ENCODE measurements at places on chromosomes 12 and 14. TPM values are rescaled to one million over a fixed set of nuclear protein-coding genes. Genes with fewer than 3 reads are reported as not detected.

DNA sequence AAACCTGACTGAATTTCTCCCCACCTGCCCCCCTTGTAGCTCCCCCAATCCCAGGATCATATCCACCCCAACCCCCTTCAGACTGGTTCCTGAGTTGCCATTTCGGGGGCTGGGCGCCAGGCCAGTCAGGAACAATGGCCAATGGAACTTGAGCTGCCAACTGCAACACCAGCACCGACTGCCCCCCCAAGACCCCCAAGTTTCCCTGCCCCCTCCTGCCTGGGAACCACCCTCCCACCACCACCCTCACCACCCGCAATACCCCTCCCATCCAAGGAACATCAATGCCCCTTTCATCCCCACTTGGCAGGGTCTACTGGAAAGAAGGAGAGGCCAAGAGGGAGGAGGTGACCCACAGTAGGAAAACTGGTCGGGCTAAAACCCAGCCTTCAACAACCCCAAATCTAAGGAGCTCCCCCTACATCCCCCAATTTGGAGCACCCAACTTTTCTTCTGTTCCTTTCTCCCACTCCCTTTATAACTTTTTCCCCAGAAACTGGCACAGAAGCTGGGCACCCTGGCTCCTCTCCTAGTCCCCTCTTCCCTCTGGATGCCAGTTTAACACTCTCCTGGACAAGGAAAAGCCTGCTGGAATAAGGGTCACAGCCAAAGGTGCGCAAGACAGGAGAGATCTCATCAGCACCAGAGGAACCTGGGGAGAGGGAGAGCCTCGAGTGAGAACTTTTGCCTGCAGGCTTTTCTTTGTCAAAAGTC is 1.6 kb upstream of the NDRG2 start:
- peaks cover 18% of the 10 kb centered on the region for H3K27me3 ChIP-seq
- no peaks in the 10 kb centered on the region for H3K4me1 ChIP-seq
- no peak overlapping the region for H3K4me3 ChIP-seq
- H3K36me3 ChIP-seq, result no peaks in the 10 kb centered on the region
- H3K27ac ChIP-seq, result no peak overlapping the region
- DNase-seq, result no peak

DNA sequence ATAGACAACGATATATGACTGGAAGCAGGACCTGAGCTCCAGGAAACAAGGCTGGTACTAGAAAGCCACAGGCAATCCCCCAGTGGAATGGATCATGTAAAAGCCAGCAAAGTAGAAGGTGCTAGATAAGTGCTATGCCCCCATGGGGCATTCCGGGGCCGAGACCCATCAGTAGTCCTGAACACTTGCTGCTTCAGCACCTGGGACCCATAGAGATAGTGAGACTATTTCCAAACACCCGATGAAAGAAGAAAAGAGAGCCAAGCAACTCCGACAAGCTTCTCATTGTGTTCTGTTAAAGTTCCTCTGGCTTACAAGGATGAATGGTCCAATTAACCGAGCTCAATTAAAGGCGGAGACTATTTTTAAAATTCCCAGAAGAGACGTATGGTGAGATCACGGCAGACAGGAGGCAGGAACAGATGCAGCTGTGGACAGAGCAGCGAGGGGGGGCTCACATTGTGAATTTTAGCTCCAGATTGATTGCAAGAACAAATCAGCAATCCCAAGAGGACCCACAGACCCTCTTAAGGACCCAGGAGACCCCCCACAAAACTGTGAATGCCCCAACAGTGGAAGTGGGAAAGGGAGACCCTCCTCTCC is 142.5 kb upstream of the OVCH1 start:
- no peaks in the 10 kb centered on the region for H3K4me1 ChIP-seq
- no peaks in the 10 kb centered on the region for H3K27me3 ChIP-seq
- H3K4me3 ChIP-seq, result no peak overlapping the region
- H3K36me3 ChIP-seq, result no peaks in the 10 kb centered on the region
- no peak for DNase-seq

- no peaks in the 10 kb centered on the region for H3K27me3 ChIP-seq
- no peaks in the 10 kb centered on the region for H3K4me1 ChIP-seq
- no peaks in the 10 kb centered on the region for H3K36me3 ChIP-seq
- no peak overlapping the region for H3K27ac ChIP-seq
Observed at GRCh38 chr12:3458041-3458440, 33.0 kb upstream of the PRMT8 start.

- H3K4me1 ChIP-seq, result no peaks in the 10 kb centered on the region
- no peak overlapping the region for H3K27ac ChIP-seq
- DNase-seq, result no peak
- H3K4me3 ChIP-seq, result no peak overlapping the region
- no peaks in the 10 kb centered on the region for H3K27me3 ChIP-seq
Observed at GRCh38 chr14:92666251-92666650, 82.2 kb downstream of the LGMN start.

DNA sequence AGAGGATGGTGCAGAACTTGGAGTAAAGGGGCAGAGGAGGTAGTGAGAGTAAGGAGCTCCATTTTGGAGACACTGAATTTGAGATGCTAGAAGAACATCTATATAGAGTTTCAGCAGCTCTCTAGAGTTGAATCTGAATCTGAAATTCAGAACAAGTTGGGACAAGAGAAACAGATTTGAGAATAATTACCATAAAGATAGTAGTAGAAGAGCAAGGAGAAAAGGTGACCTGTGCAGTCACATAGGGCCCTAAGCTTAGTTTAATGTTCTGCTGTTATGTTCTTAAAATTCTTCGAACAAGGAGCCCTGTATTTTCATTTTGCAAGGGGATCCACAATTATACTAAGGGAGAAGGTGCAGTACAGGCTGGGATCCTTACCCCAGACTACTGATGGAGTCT is 7.4 kb downstream of the REM2 start:
- H3K4me1 ChIP-seq, result peaks cover 8% of the 10 kb centered on the region
- no peaks in the 10 kb centered on the region for H3K36me3 ChIP-seq
- no peak overlapping the region for H3K4me3 ChIP-seq

DNA sequence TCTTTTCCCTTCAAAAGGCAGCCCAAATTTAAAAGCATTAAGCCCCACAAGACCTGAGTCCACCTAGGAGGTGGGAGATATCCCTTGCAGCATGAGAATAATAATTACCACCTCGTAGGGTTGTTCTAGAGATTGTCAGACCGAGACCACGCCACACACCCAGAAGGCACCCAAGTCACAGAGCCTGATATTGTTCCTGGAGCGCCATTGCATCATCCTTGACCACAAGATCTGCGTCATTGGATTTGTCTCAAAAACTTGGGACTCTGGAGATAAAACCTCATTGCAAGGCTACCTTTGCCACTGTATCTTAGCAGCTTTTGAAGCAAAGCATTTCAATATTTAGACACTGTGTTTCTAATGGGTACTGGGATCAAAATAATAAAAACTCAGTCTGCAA is 29.4 kb upstream of the PPP2R5C start:
- no peaks in the 10 kb centered on the region for H3K36me3 ChIP-seq
- H3K27ac ChIP-seq, result no peak overlapping the region
- H3K4me1 ChIP-seq, result no peaks in the 10 kb centered on the region
- H3K27me3 ChIP-seq, result 0 out of 2 replicates have a peak, but pooled peaks cover 2% of the 10 kb centered on the region
- DNase-seq, result no peak
- H3K4me3 ChIP-seq, result no peak overlapping the region

- H3K36me3 ChIP-seq, result peaks cover 26% of the 10 kb centered on the region
- no peak for DNase-seq
- H3K4me3 ChIP-seq, result no peak overlapping the region
- H3K27me3 ChIP-seq, result no peaks in the 10 kb centered on the region
- no peak overlapping the region for H3K27ac ChIP-seq
- peaks cover 3% of the 10 kb centered on the region for H3K4me1 ChIP-seq
Observed at GRCh38 chr12:106863189-106863588, 88.7 kb downstream of the RIC8B start.

DNA sequence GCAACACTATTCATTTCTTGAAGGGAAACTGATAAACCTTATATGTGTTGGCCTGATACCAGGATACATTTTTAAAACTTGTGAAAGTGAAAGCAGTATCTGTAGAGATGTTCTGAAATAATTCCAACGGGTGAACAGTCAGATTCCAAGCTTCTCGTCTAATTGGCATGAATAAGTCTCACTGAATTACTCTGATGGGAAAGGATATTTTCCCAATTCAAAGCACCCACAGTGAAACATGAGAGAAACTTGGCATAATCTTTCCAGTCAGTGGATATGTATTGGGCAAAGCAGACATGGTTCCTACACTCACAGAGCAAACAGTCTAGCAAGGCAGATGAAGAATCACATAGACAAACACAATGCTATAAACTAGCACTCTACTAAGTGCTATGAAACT is 413.1 kb downstream of the MED13L start:
- peaks cover 4% of the 10 kb centered on the region for H3K4me1 ChIP-seq
- DNase-seq, result no peak
- H3K4me3 ChIP-seq, result no peak overlapping the region
- H3K36me3 ChIP-seq, result no peaks in the 10 kb centered on the region
- H3K27ac ChIP-seq, result no peak overlapping the region

DNA sequence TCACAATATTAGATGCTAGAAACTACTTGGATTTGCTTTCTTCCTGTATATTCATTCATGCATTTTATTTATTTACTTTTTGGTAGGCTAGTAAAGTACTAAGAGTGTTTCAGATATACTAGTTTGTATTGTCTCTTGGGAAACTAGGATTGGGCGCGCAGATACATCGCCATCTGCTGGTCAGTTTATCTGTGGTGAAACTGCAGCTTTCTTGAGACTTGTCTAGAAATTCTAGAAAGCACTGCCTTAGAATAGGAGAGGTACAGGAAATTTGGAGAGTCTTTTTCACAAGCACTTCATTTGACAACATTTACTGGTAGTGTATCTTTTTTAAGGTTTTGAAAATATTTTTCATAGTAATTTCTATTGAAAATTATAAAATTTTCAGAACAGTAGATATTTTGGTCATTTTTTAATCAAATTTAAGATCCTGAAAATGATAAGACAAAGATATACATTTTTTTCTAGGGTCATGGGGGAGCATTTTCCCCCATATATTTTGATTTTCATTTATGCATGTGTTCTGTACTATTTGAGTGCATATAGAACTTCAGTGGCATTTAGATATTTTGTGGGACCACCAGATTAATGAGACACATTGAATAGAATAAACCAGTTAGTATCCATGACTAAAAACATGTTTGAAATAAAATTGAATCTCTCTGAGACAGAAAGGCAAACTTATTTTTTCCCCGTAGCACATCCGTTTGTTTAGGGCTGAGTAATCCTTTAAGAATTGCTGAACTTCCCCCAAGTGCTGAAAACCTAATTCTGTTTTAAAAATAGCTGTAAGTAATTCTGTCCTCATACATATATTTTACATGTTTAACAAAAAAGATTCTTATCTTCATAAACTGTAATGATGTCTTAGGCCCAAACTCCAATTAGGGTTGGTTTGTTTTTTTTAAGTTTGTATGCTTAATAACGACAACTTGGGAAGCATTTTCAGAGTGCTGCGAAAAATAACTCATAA is 44.5 kb downstream of the SLC38A6 start:
- H3K27ac ChIP-seq, result peak overlapping the region; percentile 75
- H3K36me3 ChIP-seq, result no peaks in the 10 kb centered on the region
- H3K4me1 ChIP-seq, result no peaks in the 10 kb centered on the region
- H3K4me3 ChIP-seq, result no peak overlapping the region
- H3K27me3 ChIP-seq, result no peaks in the 10 kb centered on the region

DNA sequence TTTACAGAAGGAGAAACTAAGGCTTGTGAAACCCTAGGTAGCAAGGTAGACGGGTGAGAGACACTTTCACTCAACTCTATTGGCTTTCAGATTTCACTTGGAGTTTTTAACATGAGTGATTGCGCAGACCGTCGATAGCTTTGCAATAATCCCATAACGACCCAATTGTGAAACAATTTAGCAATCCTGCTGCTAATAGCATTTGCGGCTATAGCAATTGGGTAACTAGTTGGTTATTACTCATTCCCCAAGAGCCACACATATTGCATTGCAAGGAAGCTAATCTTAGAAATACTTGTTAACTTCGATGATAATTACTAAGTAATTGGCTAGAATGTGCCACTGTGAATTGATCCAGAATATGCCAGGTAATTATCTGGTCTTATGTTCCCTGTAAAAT is 159.9 kb upstream of the NOS1 start:
- no peaks in the 10 kb centered on the region for H3K4me1 ChIP-seq
- H3K27me3 ChIP-seq, result no peaks in the 10 kb centered on the region
- no peaks in the 10 kb centered on the region for H3K36me3 ChIP-seq
- no peak overlapping the region for H3K4me3 ChIP-seq

DNA sequence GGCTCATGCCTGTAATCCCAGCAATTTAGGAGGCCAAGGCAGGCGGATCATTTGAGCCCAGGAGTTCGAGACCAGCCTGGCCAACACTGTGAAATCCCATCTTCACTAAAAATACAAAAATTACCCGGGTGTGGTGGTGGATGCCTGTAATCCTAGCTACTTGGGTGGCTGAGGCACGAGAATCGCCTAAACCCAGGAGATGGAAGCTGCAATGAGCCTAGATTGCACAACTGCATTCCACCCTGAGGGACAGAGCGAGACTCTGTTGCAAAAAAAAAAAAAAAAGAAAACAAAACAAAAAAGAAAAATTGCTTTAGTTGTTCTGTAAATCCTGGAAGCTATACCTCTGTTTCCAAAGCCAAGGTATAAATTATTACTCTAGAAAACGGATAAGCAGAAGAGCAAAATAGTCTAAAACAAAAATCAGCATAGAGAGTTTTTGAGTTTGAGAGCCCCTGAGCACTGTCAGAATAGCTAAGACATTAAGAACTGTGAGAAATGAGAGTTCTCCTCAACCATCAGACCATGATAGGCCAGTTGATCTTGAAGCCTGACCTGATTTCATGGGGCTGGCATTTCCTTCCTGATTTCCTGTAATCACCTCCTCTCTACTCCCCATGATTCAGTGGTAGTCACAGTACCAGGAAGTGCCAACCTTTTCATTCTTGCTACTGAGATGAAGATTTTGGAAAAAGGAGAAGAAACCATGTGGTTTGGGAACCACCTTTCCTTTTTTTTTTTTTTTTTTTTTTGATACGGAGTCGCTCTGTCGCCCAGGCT is 31.7 kb downstream of the ATP2A2 start:
- no peak for DNase-seq
- no peak overlapping the region for H3K27ac ChIP-seq
- H3K27me3 ChIP-seq, result no peaks in the 10 kb centered on the region
- H3K4me1 ChIP-seq, result peaks cover 56% of the 10 kb centered on the region
- peaks cover 39% of the 10 kb centered on the region for H3K36me3 ChIP-seq

RASSF8 gene
- 17.9 TPM for polyA plus RNA-seq

DNA sequence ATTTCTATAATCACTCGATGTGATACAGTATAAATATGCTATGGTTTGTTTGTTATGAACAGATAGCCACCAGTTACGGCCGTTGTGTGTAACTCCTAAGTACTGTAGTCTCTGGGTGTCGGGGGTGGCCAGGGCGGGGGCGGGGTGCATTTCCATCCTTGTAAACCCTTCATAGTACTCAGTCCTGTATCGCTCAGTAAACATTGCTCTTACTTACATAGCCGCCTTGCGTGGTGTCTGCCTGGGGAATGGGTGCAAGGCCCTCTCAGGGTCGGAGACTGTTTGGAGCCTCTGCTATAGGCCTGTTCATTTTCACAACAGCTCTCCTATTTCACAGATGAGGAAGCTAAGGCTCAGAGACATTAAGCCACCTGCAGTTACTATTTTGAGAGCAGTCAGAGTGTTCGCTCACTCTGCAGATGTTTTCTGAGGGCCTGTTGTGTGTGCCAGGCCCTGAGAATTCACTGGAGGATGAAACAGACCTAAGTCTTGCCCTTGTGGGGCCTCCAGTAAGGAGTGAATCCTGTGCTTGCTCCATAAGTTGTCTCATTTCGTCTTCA is 42.5 kb downstream of the JDP2 start:
- H3K36me3 ChIP-seq, result peaks cover 19% of the 10 kb centered on the region
- H3K4me1 ChIP-seq, result no peaks in the 10 kb centered on the region
- DNase-seq, result no peak
- H3K4me3 ChIP-seq, result no peak overlapping the region
- H3K27ac ChIP-seq, result no peak overlapping the region
- H3K27me3 ChIP-seq, result no peaks in the 10 kb centered on the region

PAX9 gene
- not detected for polyA plus RNA-seq

PYM1 gene
- polyA plus RNA-seq, result 36.0 TPM
